ENCODE measurements at places on chromosomes 4 and X.

GRCh38 chrX:125769628-125770027 is 396.5 kb downstream of the DCAF12L2 start:
- DNase-seq: no peak

DNA sequence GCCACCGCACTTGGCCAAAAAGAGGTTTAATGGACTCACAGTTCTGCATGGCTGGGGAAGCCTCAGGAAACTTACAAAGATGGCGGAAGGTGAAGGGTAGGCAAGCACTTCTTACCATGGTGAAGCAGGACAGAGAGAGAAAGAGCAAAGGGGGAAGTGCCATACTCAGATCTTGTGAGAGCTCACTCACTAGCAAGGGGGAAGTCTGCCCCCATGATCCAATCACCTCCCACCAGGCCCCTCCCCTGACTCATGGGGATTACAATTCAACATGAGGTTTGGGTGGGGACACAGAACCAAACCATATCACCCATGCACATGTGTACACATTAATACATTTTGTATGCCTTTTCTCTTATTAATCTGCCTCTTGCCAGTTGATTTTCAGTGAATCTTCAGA is 77.2 kb upstream of the HSD17B10 start:
- no peak for DNase-seq

GRCh38 chr4:118683513-118683912 is 1.7 kb upstream of the METTL14 start:
- no peak for DNase-seq

DNA sequence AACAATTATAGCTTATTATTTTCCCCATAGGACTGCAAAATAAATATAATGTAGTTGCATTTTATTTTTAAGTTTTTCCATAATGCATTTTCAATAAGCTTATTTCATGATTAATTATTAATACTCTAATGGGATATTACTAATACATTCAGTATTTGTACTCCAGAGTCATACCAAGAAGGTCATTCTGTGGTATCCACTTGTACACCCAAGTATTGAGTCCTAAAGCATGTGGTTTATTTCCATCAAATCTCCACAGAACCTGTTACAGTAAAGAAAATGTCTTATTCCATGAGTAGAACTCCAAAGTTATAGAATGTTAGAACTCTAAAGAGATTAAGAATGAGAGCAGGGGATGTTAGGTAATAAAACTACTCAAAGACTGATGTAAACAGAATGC is 30.6 kb downstream of the UGT2A3 start:
- DNase-seq: no peak

DNA sequence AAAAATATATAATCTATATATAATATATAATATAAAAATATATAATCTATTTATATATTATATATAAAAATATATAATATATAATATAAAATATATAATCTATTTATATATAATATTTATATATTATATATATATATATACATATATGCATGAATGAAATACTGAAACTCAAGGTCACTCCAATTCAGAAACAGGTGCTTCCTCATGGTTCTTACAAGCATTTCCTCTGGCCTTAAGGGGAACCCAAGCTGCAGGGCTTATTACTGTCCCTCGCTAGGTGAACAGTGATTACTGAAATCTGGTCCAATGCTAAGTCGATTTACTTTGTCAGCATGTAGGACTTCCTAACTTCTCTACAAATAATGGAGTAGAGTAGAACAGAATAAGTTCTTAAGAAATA is 174.3 kb downstream of the GPM6A start:
- no peak for DNase-seq

Data from fibroblast of skin of scalp (primary cell).